Stimulated activated CD4-positive, alpha-beta T cell treated with anti-CD3 and anti-CD28 coated beads, Interleukin-4, amount 100 ng/mL, for 48 hours (primary cell): ENCODE measurements at places on chromosomes 5 and 9.

- DNase-seq: no peak
Observed at GRCh38 chr5:123755653-123756317, 243.8 kb downstream of the CSNK1G3 start.

DNA sequence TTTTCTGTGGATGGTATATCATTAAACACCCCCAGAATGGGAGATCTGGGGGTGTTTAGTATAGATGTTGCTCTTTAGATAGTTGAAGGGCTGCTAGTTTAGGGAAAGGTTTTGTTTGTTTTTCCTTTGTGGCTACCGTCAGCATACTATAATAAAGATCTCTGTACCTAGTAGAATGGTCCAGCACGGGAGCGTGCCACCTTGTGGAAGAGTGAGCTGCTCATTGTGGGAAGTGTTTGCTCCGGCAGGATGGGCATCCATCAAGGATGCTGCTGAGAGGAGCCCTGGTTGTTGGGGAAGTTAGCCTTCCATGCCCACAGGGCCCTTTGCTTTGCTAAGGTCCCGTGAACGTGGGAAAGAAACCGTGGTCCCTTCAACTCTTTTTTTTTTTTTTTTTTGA, 113.1 kb downstream of the LIFR start:
- DNase-seq: no peak

DNA sequence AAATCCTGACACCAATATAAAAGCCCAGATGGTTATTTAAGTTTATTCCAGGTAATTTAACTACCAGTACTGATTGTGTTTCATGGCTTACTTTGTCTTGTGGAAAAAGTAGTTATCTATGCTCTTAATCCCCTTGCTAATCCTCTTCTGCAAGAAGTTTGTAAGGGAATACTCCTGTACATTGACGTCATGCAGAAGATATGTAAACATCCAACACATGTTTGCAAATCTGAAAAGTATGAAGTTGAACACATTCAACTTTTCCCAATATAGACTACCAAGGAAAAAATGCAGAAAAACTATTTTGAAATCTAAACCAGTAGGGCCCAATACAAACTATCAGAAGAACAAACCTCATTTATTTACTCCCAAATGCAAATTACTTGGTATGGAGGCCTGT, 56.3 kb upstream of the ELL2 start:
- no peak for DNase-seq

DNA sequence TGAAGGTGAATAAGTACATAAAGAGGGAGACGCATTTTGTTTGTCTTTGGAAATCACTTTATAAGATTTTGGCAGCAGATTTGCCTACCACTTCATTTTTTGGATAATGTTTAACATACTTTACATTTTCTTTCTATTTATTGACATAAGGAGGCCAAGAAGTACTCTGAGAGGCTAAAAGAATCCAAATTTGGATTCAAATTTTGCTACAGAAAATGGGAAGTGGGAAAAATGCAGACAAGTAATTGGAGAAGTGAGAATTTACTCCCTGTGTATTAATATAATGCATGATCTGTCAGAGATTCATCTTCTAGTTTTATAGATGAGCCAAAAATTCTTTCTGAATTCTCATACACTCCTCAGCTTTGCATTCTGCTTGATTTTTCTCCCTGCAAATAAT, 411.2 kb upstream of the CTNND2 start:
- DNase-seq: no peak

DNA sequence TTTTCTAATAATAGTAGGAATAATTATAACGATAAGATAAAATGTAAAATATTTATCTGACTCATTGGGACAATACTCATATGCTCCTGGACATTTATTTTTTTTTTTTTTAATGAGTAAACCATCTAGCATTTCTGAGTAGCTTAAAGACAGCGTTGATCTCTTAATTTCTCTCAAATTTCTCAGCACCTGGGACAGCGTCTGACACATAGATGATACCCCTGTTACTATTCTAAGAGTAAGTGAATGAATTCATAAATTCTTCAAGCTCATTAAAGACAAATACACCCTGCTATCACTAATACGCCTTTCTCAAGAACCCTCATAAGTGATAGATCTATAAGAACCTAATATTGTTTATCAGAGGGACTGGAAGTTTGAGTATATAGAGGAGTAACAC, 12.0 kb upstream of the HTR4 start:
- DNase-seq: no peak

DNA sequence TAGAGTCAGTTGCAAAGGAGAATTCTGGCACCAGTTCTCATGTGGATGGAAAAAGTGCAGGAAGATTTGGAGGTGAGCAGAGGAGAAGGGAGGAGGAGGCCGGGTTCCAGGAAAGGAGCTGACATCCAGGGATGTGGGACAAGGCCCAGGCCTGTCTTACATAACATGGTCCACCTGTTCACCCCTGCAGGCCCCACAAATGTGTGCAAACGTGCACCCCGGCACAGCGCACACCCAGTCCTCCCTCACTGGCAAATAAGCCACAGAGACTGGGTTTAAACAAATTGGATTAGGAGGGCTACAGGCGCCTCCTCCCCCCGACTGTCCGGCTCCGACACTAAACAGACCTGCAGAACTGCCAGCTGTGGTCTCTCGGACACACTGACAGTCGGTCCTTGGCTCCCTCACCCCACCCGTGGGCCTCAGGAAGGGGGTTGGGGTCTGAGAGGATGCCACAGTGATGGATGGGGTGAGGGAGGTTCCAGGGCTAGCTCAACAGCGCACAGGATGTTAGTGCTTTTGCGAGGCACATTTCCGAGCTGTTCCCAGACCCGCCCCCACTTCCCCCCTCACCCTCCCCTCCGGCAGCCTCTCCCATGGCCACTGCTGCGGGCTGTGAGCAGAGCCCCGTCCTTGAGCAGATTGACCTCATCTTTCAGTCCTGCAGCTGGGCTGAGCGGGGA, 43.4 kb upstream of the IL17B start:
- no peak for DNase-seq

GRCh38 chr5:2112173-2113025, 229.7 kb upstream of the IRX4 start:
- DNase-seq: no peak

- no peak for DNase-seq
Observed at GRCh38 chr9:114053246-114054005, 24.7 kb downstream of the AMBP start.

GRCh38 chr5:58503390-58504046, 12.3 kb downstream of the GAPT start:
- no peak for DNase-seq

- peak; percentile 6 for DNase-seq
Observed at GRCh38 chr5:32942225-32942989, 231.3 kb downstream of the NPR3 start.

DNA sequence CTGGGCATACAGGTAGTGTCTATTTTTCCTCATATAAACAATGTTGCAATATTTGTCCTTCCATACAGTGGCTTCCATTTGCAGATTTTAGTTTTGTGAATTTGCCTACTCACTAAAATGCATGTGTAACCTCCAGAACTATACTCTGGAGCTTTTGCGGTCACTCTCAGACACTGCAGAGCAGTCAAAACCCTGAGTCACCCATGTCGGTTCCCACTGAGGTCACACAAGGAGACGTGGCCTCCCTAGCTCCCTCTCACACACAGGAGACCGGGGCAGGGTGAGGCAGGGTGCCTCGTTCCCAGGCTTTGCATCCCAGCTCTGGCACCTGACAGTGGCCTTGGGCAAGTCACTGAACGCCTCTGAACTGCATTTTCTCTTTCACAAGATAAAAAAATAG, 55.5 kb upstream of the ZNF354A start:
- DNase-seq: no peak

GRCh38 chr5:135950611-135951010, 4.2 kb downstream of the LECT2 start:
- no peak for DNase-seq

DNA sequence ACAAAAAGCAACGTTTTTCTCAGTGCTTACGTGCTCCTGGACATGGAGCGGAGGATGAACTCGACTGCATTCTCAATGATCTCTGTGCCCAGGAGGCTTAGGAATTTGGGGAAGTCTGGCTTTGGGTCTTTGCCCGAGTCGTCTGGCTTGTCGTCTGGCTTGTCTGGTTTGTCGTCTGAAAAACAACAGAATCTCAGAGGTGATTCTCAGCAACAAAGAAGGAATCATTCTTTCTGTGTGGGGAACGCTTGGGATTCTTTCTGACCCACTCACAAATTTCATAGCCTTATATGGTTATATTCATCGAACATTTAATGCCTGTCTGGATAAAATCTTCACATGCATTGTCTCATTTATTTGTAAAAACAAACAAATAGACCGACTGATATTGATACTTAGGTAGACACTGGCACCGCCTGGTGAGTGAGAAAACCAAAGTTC, 4.7 kb downstream of the C5orf46 start:
- DNase-seq: no peak

GRCh38 chr5:62257020-62257367, 49.0 kb upstream of the KIF2A start:
- no peak for DNase-seq

- DNase-seq: no peak
Observed at GRCh38 chr9:38344566-38345324, 47.8 kb upstream of the ALDH1B1 start.

GRCh38 chr9:137058521-137059234, 4.8 kb upstream of the ENTPD2 start:
- DNase-seq: no peak

DNA sequence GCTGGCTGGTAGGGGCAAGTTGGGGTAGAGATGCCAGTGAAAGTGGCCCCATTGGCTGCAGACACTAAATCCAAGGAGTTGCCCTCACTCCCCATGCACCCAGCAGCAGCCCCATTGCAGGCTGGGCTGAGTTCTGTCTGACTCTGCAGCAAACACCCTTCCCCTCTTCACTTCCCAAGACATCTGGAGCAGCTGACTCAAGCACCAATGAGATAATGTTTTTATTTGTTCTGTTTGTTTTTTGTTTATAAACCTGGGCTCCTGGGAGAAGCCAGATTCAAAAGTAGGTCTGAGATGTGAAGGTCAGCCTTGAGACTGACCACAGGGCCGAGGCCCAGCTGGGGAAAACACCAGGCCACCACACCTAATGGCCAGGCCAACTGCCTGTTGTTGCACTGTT, 545.9 kb upstream of the KLF4 start:
- no peak for DNase-seq

GRCh38 chr9:4937446-4937845, 47.6 kb upstream of the JAK2 start:
- no peak for DNase-seq

- no peak for DNase-seq
Observed at GRCh38 chr9:74147906-74148305, 349.2 kb upstream of the RORB start.
